Stimulated activated CD4-positive, alpha-beta T cell treated with anti-CD3 and anti-CD28 coated beads, TNF-alpha, amount 100 ng/mL, for 1 hour (primary cell): ENCODE measurements at places on chromosomes 11 and 22.

- DNase-seq = no peak
Observed at GRCh38 chr22:37196539-37197450, 8.7 kb upstream of the C1QTNF6 start.

GRCh38 chr11:555780-556661 is 4.5 kb downstream of the LMNTD2 start:
- DNase-seq = no peak

- no peak for DNase-seq
Observed at GRCh38 chr11:76329983-76330382, 50.9 kb downstream of the THAP12 start.

- DNase-seq = no peak
Observed at GRCh38 chr11:31383116-31383515, 13.5 kb downstream of the DNAJC24 start.

DNA sequence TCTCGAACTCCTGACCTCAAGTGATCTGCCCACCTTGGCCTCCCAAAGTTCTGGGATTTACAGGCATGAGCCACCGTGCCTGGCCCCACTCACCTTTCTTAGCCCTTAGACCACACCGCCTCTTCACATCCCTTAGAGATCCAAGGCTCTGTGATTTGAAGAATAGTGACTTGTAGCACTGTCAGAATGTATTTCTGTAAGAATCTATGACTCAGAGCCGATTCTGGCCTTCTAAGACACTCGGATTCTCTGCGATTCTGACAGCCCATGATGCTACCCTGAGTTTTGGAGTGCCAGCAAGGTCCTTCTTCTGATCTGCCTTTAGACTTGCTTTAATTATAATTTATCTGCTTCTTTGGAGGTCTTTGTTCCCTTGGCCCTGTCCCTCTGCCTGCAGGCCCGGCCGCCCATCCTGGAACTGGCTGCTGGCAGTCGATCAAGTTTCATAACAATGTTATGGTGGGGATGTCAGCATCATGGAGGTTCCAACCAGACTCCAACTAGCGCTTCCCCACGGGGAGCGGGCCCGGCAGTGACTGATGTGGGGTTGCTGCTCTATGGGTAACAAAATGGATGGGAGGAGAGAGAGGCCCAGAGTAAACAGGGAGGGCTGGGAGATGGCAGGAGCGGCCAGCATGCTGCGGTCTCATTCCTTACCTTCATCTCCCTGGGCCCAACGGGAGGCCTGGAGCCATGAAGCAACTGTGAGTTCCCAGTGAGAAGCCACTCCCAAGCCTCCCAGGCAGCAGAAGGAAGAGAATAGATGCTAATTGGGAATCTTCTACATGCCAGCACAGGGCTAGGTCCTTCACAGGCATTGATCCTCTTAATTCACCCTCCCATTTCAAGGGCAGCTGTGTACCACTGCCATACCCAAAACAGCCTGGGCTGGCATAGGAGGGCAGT is 55.7 kb upstream of the RASD2 start:
- no peak for DNase-seq

GRCh38 chr22:46803031-46803880 is 40.8 kb downstream of the TBC1D22A start:
- peak; percentile 42 for DNase-seq

DNA sequence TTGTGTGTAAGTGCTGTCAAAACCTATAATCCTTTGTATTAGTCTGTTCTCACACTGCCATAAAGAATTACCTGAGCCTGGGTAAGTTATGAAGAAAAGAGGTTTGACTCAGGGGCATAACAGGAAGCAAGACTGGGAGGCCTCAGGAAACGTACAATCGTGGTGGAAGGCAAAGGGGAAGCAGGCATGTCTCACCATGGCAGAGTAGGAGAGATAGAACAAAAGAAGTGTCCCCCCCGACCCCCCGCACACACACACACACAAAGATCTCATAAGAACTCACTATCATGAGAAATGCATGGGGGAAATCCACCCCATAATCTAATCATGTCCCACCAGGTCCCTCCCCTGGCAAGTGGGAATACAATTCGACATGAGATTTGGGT is 2.3 kb upstream of the USP28 start:
- no peak for DNase-seq

DNA sequence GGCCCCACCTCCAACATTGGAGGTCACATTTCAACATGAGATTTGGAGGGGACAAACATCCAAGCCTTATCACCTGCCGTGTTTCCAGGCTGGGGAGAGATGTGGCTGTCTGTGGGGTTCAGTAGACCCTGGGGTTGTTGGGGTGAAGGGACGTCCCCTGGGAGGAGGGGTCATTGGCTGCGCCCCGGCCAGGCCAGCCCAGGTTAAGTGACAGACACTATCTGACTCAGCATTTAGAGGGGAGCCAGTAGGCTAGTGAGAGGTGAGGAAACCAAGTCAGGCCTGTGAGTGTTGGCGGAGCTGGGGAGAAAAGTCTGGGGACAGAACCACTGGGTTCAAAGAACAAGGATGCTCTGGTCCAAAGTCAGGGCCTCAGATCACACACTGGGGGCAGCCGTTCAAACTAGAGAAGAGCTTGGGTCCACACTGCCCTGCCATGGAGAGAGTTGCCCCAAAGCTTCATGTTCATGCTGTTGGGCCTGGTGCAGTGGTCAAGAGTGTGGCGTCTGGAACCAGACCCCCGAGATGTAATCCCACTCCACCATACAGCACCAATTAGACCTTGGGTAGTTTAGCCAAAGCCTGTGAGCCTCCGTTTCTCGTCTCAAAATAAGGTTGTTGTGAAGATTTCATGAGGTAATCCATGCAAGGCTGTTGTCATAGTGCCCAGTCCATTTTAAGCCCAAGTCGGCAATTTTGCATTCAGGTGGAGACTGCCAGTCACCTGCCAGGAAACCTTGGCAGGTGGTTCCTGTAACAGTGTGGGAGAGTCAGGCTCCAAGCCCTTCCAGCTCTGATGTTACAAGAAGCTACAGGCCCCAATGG is 1289.6 kb downstream of the TBC1D22A start:
- no peak for DNase-seq

- DNase-seq = no peak
Observed at GRCh38 chr11:44580701-44581100, 15.2 kb downstream of the CD82 start.

DNA sequence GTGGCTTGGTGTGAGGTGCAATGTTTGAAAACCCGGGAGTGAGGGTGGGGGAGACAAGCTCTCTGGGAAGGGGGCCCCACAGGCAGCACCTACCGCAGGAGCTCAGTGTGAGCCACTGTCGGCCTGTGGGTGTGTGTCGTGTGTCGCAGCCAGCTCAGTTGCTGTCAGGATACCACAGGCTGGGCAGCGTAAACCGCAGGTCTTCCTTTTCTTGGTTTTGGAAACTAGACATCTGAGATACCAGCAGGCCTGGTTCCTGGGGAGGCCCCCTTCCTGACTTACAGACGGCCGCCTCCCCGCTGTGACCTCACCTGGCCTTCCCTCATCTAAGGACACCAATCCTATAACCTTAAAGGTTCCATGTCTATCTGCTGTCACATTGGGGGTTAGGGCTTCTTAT is 19.4 kb downstream of the IRF7 start:
- no peak for DNase-seq

DNA sequence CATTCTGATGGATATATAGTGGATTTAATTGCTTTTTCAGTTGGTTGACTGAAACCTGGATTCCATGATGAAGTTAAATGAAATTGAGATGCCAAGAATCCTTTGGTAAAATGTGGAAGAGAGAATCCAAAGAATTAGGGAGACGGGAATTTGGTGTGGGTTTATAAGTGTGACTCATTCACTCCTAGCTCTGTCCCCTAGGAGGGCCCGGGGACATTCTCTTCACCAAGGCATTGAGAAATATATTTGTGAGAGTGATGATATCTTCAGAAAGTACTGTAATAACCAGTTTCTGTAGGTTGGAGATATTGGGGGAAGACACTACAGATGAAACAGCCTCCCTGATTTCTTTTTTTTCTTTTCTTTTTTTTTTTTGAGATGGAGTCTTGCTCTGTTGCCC is 13.6 kb upstream of the PHOX2A start:
- DNase-seq = no peak

GRCh38 chr11:19658344-19658743 is 54.3 kb upstream of the NAV2 start:
- no peak for DNase-seq

DNA sequence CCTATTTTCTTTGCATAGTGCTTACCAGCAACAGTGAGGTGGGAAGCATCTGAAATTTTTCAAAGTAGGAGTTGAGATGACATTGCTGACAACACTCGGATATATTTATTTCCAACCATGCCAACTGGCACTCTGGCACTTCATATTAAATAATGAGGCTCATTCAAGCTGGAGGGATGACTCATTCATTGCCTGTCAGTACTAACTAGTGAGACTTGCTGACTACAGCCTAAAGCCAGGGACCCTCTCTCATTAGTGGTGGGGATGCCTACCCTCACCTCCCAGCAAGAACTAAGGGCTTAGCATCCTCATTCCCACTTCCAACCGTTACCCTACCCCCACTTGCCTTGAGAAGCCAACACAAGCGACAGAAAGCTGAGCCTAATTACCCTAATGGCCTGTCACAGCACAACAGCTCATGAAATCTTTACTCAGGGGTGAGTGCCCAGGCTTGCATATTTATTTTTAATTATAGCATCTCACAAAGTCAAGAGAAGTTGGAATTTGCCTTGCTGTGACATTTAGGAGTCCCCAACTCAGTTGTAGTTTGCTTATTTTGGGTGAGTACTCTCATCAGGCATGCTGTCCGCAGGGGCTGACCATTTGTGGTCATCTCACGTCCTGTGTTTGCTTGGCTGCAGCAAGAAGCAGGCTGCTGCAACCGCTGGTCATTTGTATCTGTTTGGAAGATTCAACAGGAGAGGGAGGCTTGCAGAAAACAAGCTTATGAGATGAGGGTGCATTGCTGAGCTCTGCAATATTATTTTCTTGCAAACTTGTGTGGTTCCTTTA is 181.6 kb upstream of the POU2AF2 start:
- DNase-seq = no peak

- DNase-seq = no peak
Observed at GRCh38 chr22:19962246-19962908, 20.8 kb upstream of the TXNRD2 start.

DNA sequence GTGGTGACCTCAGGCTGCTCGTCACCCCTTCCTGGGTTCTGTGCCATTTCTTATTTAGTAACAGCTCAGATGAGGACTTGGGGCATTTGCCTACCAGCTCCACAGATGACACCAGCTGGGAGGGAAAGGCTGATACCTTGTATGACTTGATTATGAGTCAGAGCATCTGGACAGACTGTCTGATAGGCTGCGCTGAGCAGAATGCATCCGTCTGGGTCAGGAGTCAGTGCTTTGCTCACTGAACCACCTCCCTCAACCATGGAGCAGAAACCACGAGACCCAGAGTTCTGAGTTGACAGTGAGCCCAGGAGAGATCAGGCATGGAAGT is 6.8 kb downstream of the ST14 start:
- DNase-seq = no peak

GRCh38 chr11:36374726-36375125 is 78.6 kb downstream of the PRR5L start:
- no peak for DNase-seq
